PC-3 (cell line): ENCODE measurements at places on chromosomes 12 and 14. TPM values are rescaled to one million over a fixed set of nuclear protein-coding genes. Genes with fewer than 3 reads are reported as not detected.

- H3K27ac ChIP-seq: no peak overlapping the region
- H3K4me1 ChIP-seq: peaks cover 9% of the 10 kb centered on the region; the same call in 1 of the 2 replicates
- no peaks in the 10 kb centered on the region for H3K36me3 ChIP-seq
- no peak for DNase-seq
- no peaks in the 10 kb centered on the region for H3K27me3 ChIP-seq
Observed at GRCh38 chr12:6065863-6066199, 58.6 kb downstream of the VWF start.

DNA sequence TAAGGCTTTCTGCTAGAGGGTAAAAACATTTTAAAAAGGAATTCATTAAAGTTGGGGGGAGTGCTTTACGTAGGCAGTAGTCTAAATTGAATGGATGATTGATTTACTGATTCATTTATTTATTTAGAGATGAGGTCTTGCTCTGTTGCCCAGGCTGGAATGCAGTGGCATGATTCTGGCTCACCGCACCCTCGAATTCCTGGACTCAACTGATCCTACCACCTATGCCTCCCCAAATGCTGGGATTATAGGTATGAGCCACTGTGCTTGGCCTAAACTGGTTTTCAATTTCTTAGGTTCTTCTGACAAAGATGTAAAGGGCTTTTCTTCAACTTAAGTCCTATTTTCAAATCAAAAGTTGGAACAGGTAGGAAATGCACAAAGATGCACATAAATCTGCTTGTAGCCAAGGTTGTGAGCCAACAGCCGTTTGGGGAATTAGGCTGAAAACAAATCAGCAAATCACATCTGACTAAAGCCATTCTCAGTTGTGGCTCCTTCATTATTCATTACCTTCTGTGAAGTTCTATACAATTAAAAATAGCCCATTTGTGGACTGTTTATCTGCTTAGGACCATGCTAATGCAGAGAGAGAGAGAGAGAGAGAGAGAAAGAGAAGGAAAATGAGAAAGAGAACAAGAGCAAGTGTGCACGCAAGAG lies 218.0 kb downstream of the PPM1H start:
- H3K27ac ChIP-seq: peak overlapping the region; percentile 70
- peaks cover 26% of the 10 kb centered on the region for H3K4me1 ChIP-seq
- H3K27me3 ChIP-seq: no peaks in the 10 kb centered on the region
- peak; percentile 67 for DNase-seq

The CFAP54 gene
- total RNA-seq: 0.77 and 1.1 TPM in 2 replicates

- no peak overlapping the region for H3K27ac ChIP-seq
- H3K4me1 ChIP-seq: no peaks in the 10 kb centered on the region
- no peak overlapping the region for H3K4me3 ChIP-seq
- H3K36me3 ChIP-seq: no peaks in the 10 kb centered on the region
- DNase-seq: no peak
Observed at GRCh38 chr14:21536418-21537089, 10.4 kb upstream of the SALL2 start.
